Activated CD8-positive, alpha-beta T cell treated with anti-CD3 and anti-CD28 coated beads, Interleukin-2, amount 10 ng/mL, durations not matched to agents 7 days and 5 days (primary cell): ENCODE measurements at places on chromosomes 12 and 14. TPM values are rescaled to one million over a fixed set of nuclear protein-coding genes. Genes with fewer than 3 reads are reported as not detected.

DNA sequence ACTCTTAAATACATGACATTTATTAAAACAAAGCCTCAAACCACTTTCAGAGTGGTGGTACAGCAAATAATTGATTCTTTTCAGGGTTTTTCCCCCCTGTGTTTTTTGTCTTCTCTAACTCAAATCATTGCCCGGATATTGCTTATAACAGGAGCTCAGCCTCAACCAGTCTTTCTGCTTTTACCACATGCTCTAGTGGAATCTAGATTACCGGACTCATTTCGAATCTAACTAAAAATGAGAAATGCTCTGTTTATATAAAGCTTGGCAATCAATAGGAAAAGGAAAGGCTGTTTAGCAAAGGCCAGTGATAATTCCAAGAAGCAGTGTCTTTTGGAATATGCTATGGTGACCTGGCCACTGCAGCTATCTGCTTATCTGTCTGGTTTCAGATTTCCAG is 161.5 kb downstream of the ETV6 start:
- no peak for DNase-seq

Gene PSME2
- total RNA-seq: 635 TPM

DNA sequence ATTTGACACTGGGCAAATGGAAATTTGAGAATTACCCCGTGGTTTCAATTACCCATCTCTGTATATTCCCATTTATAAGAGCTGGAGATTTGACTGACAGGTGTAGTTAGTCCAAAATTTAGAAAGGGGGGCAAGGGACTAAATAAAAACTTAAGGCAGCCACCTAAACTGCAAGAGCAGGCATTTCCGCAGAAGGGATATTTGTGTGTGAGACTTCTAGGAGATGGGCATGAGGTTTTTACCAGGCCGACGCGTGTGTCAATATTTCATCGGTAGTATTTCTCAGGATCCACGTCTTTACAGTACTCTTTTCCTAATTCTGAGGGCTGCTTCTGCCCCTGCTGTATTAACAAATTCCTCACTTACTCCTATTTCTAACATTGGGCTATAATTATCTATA is 1.4 kb downstream of the FAR2 start:
- DNase-seq: no peak

DNA sequence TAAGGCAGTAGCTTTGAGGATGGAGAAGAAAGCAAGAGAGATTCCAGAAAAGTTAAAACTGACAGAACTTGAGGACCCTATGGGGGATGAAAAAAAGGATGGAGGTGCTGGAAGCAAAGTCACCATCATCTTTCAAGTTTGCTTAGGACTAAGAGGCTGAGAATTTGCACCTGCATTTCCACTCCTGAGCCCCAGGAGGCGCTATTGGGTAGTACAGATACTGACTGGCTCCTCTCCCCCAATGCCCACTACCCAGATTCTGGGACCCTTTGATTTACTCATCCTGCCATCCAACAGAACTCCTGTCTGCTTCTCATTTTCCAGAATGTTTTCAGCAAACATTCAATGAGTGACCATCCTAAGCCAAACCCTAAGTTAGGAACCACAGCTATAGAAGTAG is 34.0 kb upstream of the CMKLR1 start:
- no peak for DNase-seq

DNA sequence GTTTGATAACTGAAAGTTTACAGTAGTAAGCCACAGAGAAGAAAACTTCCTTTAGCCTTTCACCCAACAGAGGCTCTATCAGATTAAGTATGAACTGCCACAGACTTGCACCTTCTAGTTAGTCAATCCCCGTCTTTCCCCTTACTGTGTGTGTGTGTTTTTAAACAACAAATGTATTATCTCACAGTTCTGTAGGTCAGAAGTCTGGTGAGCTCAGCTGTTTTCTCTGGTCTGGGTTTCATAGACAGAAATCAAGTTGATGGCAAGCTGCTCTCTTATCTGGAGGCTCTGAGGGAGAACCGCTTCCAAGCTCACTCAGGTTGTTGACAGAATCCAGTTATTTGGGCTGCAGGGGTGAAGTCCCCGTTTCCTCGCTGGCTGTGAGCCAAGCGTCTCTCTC is 320.5 kb downstream of the PRKD1 start:
- DNase-seq: no peak

GRCh38 chr12:91901381-91902074 is 244.1 kb downstream of the BTG1 start:
- DNase-seq: no peak

- DNase-seq: no peak
These were observed 191.7 kb downstream of the DAD1 start for GRCh38 chr14:22397221-22397737.

- no peak for DNase-seq
These were observed 320.1 kb downstream of the DAD1 start for GRCh38 chr14:22268875-22269274.

DNA sequence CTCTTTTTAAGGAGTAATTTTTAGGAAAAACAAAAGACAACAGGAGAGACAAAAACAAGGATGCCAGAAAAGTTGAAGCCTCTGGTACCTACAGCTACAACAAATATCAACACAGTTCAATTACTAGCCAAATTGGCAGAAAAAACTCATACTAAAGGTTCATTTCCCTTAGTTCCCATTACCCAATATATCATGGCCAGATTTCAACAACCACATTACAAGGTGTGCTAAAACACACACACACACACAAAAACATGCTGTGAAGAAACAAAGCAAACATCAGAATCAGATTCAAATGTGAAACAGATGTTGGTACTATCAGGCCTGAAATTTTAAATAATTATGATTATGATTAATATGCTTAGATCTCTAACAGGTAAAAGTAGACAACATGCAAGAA is 272.7 kb upstream of the CLEC14A start:
- DNase-seq: no peak

DNA sequence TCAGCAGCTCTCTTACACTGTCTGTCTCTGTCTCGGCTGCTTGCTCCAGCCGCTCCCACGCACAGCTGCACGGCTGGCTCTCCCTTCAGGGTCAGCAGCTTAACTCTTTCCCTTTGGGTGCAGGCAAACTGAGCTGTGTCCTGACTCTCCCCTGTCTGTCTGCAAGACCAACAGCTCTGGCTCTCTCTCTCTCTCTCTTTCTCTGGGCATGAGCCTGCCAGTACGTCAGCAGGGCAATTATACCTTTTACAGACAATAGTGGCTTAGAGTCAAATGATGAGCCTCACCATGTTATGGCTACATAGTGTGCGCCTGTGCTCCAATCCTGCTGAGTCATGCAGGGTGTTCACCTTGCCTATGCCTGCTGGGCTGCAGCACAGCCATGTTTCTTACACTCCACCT is 120.5 kb upstream of the DDHD1 start:
- no peak for DNase-seq

- no peak for DNase-seq
These were observed 372.7 kb downstream of the IPO8 start for GRCh38 chr12:30323008-30323407.

GRCh38 chr12:84397846-84398245 is 514.8 kb downstream of the SLC6A15 start:
- DNase-seq: no peak

- no peak for DNase-seq
These were observed 144.5 kb upstream of the DCN start for GRCh38 chr12:91327131-91327530.

GRCh38 chr14:91383439-91383838 is 34.2 kb downstream of the CCDC88C start:
- DNase-seq: no peak

DNA sequence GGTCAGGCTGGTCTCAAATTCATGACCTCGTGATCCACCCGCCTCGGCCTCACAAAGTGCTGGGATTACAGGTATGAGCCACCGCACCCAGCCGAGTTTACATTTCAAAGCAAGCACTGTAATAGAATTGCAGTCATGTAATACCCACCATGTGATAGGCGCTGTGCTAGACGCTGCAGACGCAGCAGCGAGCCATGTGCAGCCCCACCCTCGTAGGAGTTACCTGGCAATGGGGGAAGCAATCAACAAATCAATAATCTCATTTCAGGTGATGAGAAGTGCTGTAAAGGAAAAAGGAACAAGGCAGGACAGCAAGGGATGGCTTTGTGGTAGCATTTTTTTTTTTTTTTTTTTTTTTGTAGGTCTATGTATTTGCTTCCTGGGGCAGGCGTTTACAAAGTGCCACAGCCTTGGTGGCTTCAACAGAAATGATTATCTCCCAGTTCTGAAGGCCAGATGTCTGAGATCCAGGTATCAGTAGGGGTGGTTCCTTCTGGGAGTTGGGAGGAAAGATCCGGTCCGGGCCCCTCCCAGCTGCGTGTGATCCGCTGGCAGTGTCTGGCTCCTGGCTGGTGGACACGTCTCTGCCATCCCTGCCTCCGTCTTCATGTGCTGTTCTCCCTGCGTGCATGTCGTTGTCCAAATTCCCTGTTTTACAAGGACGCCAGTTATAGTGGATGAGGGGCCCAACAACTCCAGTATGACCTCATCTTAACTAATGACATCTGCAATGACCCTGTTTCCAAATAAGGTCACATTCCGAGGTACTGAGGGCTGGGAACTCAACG is 72.8 kb downstream of the TNFAIP2 start:
- DNase-seq: no peak

DNA sequence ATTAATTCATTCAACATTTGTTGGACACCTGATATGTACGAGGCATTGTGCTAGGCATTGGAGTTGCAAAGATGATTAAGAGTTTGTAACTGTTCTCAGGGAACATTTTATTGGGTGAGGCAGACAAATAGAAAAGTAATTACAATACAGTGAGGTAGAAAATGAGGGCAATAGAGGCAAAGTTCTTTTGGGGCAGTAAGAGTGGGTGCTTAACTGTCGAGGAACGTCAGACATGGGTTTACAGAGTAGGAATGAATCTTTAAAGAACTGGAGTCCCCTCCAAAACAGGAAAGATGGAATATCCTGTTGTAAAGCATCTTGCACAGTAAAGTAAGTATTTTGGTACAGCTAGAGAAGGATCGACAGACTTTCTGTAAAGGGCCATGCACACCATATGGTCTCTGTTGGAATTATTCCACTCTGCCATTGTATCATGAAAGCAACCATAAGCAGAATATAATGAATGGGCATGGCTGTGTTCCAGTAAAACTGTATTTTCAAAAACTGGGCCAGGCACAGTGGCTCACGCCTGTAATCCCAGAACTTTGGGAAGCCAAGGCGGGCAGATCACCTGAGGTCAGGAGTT is 9.1 kb downstream of the CREBL2 start:
- no peak for DNase-seq

Gene PLEKHD1
- total RNA-seq: 0.10 TPM

GRCh38 chr12:92533280-92533890 is 169.4 kb upstream of the PLEKHG7 start:
- DNase-seq: no peak

DNA sequence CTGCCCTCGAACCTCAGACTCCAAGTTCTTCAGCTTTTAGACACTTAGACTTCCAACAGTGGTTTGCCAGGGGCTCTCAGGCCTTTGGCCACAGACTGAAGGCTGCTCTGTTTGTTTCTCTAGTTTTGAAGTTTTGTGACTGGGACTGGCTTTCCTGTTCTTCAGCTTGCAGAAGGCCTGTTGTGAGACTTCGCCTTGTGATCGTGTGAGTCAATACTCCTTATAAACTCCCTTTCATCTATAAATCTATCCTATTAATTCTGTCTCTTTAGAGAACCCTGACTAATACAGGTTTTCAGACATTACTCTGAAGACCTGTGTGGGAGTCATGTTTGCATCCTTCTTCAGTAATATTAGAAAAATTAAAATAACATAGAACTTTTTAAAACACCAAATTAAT is 289.1 kb downstream of the RMST start:
- no peak for DNase-seq
